ENCODE measurements at places on chromosomes 12 and 14.

DNA sequence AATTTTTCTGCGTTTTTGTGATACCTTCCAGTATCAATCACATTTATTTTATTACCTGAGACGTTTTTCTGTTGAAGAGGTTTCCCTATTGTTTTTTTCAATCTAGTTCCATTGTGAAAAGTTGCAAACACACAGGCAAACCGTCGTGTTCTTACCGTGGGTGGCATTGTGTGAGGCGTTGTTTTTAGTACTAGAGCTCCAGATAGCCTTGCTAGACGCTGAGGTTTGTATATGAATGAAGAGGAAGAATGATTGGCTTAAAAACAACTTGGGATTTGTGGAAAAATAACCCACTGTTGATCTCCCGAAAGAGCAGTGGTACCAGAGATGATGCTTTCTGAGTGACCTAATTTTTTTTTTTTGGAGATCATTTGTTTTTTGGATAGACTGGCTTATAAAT, 1.0 kb downstream of the SOCS4 start:
- no peak for DNase-seq

- no peak for DNase-seq
Observed at GRCh38 chr14:79543967-79544697, 667.2 kb downstream of the DIO2 start.

- no peak for DNase-seq
Observed at GRCh38 chr14:53567236-53567780, 389.3 kb downstream of the BMP4 start.

DNA sequence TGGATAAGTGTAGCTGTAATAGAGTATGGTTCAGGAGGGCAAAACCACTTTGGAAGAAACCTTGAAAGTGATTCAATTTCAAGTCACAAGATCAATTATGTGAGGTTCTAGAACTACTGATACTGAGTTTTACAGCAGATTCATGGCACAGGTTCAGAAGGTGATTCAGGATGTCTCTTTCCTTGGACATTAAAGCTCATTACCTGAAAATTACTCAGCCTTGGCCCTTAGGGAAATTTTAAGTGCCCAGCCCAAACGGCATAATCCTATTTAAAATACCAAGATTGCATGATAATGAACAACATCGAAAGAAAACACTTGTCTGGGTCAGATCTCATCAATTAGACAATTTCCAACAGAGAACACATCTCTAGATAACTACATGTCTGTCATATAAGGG, 70.2 kb upstream of the SLC38A2 start:
- DNase-seq, result no peak

GRCh38 chr14:22978981-22979671, 3.2 kb downstream of the AJUBA start:
- DNase-seq, result no peak

GRCh38 chr12:131944601-131945251, 5.0 kb upstream of the EP400 start:
- no peak for DNase-seq
